Stimulated activated CD4-positive, alpha-beta T cell treated with anti-CD3 and anti-CD28 coated beads, Interleukin-1b, Interleukin-23, amount 100 ng/mL, for 1 hour (primary cell): ENCODE measurements at places on chromosomes 4 and X.

DNA sequence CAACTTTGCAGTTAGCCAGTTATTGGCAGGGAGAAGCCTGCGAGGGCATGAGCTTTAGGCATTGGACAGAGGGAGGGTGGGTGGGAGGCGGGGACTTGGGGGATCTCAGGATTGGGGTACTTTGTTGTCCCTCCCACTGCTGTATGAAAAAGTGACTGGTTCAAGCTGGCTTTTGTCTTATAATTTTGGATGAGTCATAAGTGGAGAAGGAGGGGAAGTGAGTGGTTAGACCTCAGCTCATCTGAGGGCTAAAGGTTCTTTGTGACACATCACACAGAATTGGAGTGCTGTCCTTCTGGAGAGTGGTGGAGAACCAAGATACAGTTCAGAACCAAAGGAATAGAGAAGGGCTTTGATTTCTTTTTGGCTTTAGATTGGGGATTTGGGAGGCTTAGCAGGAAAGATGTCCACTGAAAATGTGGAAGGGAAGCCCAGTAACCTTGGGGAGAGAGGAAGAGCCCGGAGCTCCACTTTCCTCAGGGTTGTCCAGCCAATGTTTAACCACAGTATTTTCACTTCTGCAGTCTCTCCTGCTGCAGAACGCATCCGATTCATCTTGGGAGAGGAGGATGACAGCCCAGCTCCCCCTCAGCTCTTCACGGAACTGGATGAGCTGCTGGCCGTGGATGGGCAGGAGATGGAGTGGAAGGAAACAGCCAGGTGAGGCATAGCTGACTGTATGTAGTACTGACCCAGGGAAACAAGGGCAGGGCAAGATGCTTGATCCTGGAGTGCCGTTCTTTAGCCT is at the start of gene SLC4A4:
SLC4A4 (plus strand) TSS at position 175 of the 748 bp plus-strand sequence.
- no peak for DNase-seq

- no peak for DNase-seq
Observed at GRCh38 chrX:150847088-150847487, 51.4 kb downstream of the CD99L2 start.

DNA sequence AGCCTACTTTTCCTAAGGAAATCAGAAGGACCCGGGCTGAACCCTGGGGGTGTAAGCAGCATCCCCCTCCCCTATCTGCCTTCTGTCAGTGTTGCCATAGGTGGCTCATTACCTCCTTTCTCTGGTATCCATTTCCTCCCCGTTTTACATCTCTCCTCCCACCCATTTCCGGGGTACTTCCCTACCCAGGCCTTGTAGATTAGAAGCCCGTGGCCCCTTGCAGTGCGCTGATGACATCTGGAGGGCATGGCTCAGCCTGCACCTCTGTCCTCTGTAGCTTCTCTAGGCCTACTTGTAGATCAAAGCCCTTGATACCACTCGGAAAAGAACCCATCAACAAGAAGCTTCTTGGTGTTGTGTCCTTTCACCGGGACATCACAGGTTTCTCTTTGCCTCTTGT is 71.8 kb downstream of the NBDY start:
- peak; percentile 6 for DNase-seq

- no peak for DNase-seq
Observed at GRCh38 chr4:122107680-122108079, 44.5 kb upstream of the BLTP1 start.

DNA sequence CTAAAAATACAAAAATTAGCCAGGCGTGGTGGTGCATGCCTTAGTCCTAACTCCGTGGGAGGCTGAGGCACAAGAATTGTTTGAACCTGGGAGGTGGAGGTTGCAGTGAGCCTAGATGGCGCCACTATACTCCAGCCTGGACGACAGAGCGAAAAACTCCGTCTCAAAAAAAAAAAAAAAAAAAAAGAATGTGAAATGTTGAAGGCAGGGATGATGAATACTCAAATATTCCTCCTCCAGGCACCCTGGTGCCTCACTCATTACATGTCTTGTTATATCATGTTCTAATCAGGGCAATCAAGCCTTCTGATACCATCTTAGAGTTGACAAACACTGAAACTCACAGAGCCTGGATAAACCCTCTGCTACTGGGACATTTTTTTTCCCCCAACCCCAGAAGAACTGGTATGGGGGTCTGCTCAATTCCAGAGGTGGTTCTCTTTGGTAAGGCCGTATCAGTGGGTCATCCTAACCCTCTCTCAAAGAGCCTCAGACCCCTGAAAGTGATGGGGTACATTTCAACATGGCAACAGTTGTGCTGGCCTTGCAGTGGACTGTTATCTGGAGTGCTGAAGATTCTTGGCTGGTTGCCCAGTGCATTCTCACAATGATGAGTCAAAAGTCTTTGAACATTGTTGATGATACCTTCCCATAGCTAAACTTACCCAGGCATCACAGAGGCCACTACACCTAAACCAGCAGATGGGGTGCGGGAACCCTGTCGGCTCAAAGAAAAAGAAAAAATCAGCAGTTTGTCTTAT is 2.4 kb upstream of the SH3KBP1 start:
- DNase-seq, result no peak
